ENCODE measurements at places on chromosomes 3 and 15.

- no peak for DNase-seq
These were observed 7.7 kb upstream of the IVD start for GRCh38 chr15:40397688-40398412.

DNA sequence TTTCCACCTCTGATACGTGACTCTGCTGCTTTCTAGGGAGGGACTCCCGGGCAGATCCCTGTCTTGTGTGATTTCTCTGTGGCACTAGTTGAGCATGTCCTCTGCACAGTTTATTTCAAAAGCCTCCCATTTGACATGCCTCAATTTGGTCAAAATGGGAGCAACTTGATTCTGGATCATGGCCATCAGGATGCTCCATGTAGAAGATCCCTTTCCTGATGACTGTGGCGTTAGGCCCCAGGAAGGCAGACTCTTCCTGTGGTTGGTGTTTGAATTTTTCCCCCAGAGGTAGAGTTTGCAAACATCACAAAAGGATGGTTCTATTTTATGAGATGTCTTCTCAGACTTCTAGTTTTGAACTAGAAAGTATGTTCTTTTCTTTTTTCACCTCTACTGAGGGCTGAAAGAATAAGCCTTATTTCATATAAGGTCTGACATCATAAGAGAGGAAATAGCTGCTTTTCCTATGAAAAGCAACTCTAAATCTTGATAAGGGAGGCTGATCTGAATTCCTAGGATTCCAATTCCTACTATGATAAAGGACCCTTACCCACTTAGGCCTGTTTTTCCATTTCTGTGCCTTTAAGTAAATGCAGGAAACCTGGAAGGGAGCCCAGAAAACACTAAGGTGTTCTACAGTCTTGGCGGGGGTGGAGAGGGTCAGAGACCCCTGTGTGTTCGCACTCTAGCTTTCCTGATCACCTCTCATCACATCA is 243.8 kb upstream of the CHRM5 start:
- no peak for DNase-seq

- no peak for DNase-seq
These were observed 49.0 kb downstream of the MSL2 start for GRCh38 chr3:136146981-136147729.

DNA sequence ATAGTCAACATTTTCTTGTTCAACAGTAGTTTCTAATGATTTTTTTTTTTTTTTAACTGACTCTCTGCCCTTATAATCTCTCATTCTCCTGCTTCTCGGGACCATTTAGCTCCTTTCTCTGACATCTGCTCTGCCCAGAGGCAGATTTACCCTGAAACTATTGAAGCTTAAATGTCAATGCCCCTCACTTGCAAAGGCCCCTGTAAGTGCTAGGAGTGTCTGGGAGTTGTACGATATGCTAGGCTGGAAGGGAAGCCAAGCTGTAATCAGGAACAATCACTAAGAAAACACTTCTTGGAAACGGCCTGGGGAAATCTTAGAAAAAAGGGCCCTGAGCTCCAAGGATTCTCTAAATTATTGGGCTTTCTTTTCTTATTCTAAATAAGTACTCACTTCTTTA is 5.8 kb upstream of the PLOD2 start:
- DNase-seq = no peak

- no peak for DNase-seq
These were observed 19.3 kb upstream of the ZNF770 start for GRCh38 chr15:35007397-35007796.

- DNase-seq = no peak
These were observed 405.1 kb downstream of the ROBO1 start for GRCh38 chr3:79362571-79363270.

GRCh38 chr3:146271180-146271579 is 20.3 kb upstream of the PLSCR4 start:
- DNase-seq = no peak

- no peak for DNase-seq
These were observed 163.4 kb upstream of the ZNF385D start for GRCh38 chr3:21914451-21914850.

DNA sequence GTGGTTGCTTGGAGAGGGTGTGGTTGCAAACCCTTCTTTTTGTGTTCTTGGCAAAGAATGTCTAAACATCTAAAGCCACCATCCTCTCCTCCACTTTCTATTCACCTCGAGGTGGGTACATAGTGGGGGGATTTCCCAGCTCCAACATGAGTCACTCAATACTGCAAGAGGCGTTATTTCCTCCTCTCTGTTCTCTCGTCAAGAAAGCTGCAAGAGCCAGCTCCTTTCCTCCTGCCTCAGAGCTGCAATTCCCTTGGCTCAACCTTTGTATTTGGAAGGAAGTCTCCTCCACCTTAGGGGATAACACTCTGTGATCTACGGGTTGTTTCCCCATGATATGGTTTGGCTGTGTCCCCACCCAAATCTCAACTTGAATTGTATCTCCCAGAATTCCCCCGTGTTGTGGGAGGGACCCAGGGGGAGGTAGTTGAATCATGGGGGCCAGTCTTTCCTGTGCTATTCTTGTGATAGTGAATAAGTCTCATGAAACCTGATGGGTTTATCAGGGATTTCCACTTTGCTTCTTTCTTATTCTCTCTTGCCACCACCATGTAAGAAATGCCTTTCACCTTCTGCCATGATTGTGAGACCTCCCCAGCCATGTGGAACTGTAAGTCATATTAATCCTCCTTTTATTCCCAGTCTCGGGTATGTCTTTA is 138.4 kb downstream of the PLCL2 start:
- no peak for DNase-seq

GRCh38 chr3:25697553-25697952 is 32.8 kb upstream of the TOP2B start:
- no peak for DNase-seq

DNA sequence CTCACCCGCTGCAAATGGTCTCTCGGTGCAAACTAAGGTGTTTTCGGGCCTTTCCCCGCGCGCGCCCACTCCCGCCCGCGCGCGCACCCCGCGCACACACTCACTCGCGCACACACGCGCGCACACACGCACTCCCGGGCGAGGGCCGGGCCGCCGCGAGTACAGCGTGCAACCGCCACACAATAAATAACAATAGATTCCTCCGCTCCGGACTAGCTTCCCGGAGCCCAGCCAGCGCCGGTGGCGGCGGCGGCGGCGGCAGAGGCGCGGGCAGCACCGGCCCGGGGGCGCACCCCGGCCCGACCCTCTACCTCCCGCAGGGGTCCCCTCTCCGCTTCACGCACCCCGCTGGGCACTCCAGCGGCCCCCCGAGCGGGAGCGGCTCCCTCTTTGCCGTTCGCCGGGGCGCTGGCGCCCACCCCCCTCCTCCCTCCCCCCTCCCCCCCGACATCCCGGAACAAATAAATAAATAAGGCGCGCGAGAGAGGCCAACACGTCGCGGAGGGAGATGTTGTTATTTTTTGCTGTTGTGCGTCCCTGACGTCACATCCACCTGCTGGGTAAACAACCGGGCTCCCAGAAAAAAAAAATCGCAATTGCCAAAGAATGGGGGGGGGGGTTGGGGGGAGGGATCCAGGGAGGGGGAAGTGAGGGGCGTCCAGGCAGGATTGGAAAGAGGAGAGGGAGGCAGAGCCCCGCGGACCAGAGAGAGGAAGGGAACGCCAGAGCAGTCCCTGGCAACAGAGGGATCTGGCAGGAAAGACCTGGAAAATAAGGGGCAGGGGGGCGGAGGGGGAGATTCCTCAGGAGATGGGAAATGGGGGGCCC is at the start of gene FOXP1:
TSS of gene FOXP1 (minus strand) at position 163 of the 828 bp plus-strand sequence. CDS start 385,347 bp downstream, outside the sequence.
- DNase-seq = no peak

DNA sequence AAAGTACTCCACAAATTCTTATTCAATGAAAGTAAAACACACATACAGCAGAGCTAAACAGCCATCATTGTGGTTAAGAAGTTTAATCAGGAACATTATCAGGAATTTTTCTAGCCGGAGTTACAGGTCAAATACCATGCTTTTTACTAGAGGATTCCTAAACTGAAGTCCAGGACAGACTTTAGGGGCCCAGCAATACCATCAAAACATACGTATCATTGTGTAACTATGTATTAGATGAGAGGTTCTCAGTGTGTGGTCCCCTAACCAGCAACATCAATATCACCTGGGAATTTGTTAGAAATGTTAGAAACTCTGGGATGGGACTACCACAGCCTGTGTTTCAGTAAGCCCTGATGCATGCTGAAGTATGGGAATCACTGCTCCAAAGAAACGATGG is 404.2 kb upstream of the IL12A start:
- no peak for DNase-seq

GRCh38 chr3:195094191-195094921 is 176.6 kb downstream of the XXYLT1 start:
- no peak for DNase-seq

GRCh38 chr15:76118767-76119166 is 59.0 kb downstream of the TMEM266 start:
- no peak for DNase-seq

DNA sequence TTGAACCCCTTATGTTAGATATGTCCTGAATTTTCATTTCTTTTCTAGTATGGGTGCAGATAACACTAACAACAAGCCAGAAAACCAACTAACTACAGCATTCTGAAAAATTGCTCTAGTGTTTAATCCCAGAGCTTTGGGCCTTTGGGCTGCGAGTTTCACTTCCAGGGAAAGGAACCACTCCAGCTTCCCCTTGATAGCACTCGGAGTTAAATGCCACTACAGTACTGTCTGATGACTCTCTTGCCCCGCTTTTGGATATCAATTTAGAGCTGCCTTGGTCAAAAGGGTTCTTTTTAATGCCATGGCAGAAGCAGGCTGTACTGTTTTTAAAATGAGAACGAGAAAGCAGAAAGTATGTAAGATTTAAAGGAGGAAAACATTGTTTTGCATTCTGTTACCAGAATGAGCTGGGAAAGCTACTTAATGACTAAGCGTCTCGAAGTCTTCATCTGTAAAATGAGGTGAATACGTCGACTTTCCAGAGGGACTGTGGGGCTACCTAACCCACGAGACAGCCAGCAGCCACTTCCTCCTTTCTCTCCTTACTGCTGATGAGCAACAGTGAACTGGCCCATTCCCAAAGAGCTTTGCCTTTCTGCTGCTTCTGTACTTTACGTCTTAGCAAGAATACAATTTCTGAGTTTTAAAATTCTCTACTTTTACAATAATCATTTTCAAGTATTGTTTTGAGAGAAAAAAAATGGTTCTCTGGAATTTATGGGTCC is 299.3 kb upstream of the LYSMD4 start:
- DNase-seq = no peak

GRCh38 chr3:156620260-156620659 is 54.1 kb upstream of the TIPARP start:
- no peak for DNase-seq

DNA sequence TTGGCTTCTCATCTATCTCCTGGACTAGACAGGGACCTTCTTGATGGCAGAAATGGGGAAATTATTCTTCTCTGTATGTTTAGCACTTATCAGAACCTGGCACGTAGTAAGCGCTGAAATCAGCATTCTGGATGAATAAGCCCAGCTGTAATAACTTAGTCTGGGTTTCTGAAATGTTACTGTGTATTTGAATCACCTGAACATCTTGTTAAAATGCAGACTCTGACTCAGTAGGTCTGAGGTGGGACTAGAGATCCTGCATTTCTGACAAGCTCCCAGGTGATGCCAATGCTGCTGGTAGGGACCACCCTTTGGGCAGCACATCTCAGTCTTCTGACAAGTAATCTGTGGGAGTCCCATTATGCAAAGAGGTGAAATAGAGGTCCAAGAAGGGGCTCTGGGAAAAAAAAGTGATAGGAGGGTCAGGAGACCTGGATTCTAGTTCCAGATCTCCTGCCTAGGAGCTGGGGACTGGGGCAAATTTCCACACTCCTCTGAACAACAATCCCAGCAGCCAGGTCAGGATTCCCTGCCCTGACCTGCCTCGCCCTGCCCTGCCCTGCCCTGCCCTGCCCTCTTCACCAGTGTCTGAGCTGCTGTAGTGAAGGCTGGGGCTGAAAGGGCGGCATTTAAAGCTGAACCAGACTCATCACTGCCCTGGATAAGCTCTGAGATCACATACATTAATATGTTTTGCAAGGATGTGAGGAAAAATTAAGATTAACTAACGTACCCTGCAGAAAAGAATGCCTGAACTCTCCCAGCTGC is 17.2 kb upstream of the SLC6A11 start:
- no peak for DNase-seq

- DNase-seq = no peak
These were observed 1044.2 kb downstream of the AGBL1 start for GRCh38 chr15:87123676-87124382.

DNA sequence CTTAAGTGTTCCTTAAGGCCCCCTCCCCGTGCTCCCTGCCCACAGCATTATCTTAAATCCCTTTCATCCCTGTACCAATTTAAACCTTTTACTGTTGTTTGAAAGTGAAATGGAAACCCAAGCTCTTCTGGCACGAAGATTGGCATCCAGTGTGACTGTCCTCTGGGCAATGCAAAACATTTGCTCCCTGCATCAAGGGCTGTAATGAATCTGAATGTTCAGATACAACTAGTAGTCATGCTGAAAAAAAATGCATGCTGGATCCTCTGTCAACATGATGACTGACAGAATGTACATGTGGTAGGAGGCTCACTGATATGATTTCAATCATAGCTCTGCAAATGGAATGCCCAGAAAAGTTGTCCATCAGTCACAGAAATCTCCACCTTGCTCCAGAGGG is 8.1 kb upstream of the CDIN1 start:
- DNase-seq = no peak

- DNase-seq = no peak
These were observed 32.5 kb downstream of the ARNT2 start for GRCh38 chr15:80436511-80437307.

DNA sequence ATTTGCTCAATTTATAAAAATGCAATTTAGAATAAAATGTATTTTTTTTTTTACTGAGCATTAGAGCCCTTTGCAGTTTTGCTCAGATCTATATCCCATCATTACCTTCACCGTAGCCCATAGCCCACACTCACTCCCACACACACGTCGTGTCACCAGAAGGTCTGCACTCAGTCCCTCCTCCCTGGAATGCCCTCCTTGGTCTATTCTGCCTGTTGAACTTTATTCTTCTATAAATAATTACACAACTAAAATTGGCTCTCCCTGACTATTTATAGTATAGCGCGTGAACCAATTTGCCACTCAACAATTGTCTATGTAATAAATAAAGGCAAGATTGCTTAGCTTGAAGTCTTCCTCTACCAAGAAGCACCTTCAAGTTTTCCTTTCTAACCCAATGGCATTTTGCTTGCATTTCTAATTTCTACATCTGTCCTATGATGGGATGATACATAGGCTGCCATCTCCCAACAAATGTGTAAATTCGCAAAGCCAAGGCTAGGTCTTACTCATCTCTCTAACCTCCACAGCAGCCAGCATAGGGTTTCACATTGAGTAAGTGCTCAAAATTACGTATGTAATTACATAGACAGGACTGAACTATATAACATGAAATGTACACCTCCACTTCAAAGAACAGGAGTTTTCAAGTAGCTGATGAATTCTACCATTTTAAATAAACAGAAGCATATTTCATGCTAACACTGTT is 172.0 kb upstream of the HES1 start:
- DNase-seq = no peak

DNA sequence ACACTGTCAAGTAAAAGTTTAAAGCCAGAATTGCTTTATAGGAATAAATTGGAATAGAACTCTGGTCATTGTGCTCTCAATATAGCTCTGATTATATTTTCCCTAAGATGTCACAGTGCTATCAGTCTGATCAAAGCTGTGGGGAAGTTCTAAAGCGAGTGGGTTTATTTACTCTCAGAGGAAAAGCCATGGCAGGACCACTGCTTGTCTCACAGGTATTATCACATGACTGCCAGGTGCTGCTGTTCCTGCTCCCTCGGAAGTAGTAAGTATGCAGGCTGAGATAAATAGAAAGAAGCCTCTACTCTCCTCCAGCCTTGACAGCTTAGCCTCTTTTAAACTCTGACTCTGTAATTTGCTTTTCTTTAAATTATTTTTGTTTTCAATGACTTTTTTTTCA is 49.1 kb upstream of the UTS2B start:
- no peak for DNase-seq

- DNase-seq = no peak
These were observed 158.2 kb upstream of the FAM3D start for GRCh38 chr3:58824777-58825176.
